Occipital lobe (tissue), 3 donors: ENCODE measurements at places on chromosomes 2 and 18. TPM values are rescaled to one million over a fixed set of nuclear protein-coding genes. Genes with fewer than 3 reads are reported as not detected.

Gene HOXD3
- total RNA-seq: not detected

Gene SLC4A3
- total RNA-seq: 32.1 TPM

Gene PARD3B
- 5.6 TPM for total RNA-seq

Gene IL1R1
- 0.78 TPM for total RNA-seq

Gene MTCL1
- total RNA-seq: 24.6 TPM

- DNase-seq: no peak
Observed at GRCh38 chr2:67642961-67643360, 245.8 kb downstream of the ETAA1 start.

- peak; percentile 33 for DNase-seq
Observed at GRCh38 chr2:232997749-232998665, 15.0 kb downstream of the NGEF start.

- no peak for DNase-seq
Observed at GRCh38 chr2:111118981-111119821, 1.5 kb upstream of the BCL2L11 start.

DNA sequence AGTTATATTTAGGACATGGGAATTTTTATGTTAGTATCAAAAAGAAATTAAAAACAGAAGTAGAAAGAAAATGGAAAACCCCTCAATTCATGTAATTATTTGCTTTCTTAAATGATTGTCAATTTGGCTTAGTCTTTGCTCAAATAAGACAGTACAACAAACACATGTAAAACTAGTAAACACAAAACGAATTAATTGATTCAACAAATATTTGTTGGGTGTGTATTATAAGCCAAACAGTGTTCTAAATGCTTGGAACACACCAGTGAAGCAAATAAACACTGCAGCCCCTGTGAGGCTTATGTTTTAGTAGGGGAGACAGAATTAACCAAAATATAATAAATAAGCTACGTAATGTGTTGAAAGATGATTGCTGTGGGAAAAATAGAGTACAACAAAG is 234.5 kb upstream of the STON1 start:
- DNase-seq: no peak

- no peak for DNase-seq
Observed at GRCh38 chr2:53630026-53630606, 137.5 kb upstream of the CHAC2 start.

GRCh38 chr2:237485304-237485703 is 1.7 kb upstream of the MLPH start:
- DNase-seq: no peak

DNA sequence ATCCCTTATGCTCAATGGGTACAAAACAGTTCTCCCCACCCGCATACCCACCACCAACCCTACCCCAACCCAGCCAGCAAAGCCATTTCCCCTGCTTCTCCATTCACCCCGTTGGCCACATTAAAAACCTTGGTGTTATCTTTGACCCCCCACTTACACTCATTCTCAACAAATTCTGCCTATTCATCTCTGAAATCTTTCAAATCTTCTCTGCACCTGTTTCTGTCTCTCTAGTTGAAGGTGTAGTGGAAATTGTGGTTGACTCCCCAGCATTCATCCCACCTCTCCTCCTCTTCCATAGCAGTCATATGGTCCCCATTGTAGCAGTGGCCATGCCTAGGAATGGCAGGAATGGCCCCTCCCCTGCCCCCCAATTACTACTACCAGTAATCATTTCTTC is 20.5 kb upstream of the TET3 start:
- no peak for DNase-seq

GRCh38 chr18:11976315-11977152 is 4.8 kb upstream of the IMPA2 start:
- no peak for DNase-seq

DNA sequence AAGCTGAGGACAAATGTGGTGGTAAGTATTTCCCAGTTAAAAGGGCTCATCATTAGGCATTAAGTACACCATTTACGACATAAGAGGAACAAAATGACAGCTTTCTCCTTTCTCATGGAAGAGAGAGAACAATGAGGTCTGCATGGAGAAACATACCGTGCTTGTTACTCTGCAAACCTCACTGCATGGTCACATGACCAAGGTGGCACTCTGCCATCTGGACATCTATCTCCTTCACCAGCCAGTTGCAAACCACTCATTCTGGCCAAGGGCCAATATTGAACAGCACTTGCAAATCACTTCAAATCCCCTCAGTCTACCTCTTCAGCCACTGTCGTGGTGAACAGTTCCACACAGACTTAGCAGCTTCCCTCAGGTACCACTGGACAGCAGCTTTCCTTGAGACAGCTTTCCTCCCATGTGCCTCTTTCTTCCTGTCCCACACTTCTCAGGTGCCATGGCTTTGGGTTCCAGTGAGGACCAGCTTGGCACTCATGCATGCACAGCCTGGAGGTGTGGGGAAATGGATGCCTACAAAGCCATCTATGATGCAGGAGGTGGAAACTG is 29.5 kb upstream of the DPP4 start:
- DNase-seq: no peak

DNA sequence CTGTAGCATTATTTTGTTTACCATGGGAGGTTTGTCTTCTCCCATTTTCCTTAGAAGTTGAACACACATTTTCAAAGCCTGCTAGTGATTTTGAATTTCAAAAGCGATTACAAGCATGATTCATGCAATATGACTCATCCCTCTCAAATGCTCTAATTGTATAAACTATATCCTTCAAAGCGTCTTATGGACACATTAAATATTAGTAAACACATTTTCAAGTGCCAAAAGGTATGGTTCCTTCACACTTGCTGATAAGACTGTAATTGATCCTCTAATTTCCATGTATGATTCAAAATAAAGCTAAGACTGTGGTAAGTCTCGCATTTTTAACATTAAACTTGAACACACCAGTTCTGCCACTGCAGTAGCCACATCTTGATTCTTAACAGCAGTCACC is 512.9 kb downstream of the LRRTM4 start:
- no peak for DNase-seq

DNA sequence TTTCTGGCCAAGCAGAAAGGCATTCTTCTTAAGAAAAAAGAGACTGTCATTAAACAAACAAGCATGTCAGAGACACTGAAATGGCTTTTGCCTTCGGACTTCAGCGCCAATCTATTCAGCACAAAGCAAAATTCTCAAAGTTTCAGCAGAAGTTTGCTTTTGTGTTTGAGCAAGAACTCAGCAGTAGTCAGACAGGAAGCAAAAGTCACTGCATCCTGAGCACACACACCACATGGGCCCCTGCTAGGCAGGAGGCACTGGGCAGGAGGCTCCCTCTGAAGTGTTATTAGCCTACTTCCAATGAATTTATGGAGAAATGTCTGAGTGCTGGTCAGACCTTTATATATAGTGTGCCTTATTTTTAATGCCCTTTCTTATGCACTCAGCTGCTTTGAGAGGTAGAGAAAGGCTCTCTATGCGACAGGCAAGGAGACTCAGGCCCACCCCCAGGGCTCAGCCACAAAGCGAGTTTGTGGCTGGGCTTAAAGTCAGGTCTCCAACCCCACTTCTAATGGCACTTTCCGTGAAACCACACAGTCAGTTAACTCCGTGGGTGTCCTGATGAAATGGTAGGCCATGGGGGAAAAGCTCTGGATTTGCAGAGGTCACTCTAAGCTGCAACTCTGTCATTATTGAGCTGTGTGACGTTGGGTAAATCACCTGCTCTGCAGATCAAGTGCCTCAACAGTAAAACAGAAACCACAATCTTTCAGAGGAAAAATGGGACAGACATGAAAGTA is 161.0 kb upstream of the TMEM200C start:
- DNase-seq: no peak

DNA sequence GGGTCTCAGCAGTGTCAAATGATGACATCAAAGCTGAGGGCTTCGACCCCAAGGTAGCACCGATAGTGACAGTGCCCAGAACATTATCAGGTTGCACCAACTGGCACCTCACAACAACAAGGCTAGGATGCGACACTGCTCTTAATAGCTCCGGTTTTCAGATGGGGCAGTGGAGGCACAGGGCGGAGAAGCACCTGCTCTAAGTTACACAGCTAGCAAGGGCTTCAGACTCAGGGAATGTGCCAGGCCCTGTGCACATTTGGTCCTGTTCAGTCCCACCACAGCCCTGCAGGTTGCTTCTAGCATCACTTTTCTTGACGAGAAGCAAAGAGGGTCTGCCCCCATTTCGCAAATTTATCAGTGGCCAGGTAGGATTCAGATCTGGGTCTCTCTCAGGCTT is 74.1 kb downstream of the DGKD start:
- no peak for DNase-seq
